ENCODE measurements at places on chromosomes 1 and 21.

GRCh38 chr21:17712887-17713286 lies 100.2 kb upstream of the BTG3 start:
- DNase-seq = no peak

GRCh38 chr1:80896781-80897356 lies 903.9 kb upstream of the ADGRL2 start:
- DNase-seq = no peak

- peak; percentile 39 for DNase-seq
Observed at GRCh38 chr1:216723274-216723780, at the start of gene ESRRG. TSS of gene ESRRG (minus strand) at chr1:216723429. CDS start at chr1:216723299, 130 bp downstream.

GRCh38 chr1:221594576-221594975 lies 147.3 kb downstream of the DUSP10 start:
- DNase-seq = no peak

DNA sequence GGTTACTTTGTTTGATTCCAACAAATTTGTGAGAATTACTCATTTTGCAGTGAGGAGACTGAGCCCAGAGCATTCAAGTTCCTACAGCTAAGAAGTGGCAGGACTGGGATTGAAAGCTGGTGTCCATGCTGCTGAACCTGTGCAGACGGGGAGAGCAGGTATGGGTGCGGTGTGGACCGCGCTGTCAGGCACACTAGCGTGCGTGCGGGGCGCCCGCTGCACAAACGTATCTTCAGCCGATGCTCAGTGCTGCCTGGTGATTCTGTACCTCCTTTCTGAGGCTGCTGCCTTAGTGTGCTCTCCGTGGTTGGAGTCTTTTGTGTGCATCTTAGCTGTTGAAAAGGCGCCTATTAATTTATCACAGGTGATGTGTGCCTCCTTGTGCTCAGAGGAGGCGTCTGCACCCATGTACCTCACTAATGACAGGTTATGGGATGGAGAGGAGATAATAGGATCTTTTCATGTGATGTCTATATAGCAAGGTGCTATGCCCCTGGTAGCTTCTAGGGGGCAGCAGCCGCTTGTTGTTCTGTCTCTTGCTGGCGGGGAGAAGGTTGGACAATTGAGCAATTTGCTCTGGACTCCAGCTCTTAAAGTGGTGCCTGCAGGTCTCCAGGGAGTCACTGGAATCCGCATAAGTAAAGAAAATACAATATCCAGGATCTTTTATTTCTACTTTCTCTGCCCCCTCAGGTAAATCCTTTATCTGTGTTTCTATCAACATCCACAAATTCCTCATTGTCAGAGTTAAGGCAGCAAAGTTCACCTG lies 32.5 kb downstream of the PEX14 start:
- no peak for DNase-seq

DNA sequence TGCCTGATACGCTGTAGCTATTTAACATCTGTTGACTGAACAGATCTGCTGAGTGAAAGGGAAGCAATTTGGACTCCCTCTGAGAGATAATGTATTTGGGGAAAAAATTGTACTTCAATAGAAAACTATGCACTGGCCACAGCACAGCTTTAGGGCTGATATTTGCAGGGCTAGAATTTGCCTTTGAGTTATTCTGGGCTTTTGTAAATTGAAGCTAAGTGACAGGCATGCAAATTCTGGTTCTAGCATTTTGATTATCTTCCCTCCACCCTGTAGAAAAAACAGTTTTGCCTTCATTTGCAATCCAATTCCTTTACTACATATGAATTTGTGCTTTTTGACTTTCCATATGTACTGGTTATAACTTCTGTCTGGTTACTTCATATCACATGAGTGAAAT lies 7.9 kb downstream of the KYAT3 start:
- DNase-seq = no peak

DNA sequence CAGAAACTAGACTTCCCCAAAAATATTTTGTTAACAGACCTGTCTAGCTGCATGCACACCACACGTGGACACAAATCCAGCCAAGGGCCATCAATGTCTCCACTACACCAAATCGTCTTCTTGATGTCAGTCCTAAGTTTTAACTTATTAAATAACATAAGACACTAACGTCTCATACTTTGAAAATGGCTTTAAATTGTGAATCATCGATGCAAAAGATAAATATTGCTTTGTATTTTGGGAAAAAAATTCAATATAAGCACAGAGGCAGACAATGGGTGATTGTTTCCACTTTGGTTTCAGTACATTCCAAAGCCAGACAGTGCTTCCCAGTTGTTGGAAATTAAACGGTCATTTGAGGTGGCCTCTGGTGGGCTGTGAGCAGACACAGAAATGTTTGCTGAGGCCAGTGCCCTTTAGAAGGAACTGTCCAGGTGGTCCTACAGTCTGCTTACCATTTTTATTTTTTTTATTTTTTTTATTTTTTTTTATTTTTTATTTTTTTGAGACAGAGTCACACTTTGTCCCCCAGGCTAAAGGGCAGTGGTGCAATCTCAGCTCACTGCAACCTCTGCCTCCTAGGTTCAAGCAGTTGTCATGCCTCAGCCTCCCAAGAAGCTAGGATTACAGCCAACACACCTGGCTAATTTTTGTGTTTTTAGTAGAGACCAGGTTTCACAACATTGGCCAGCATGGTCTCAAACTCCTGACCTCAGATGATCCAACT lies 1.8 kb upstream of the KIAA2013 start:
- no peak for DNase-seq

Data from urinary bladder (tissue), 4 donors.